Endodermal cell (in vitro differentiated cells): ENCODE measurements at places on chromosomes 4 and X.

- no peak overlapping the region for H3K27ac ChIP-seq
- peak; percentile 87 for DNase-seq
- H3K27me3 ChIP-seq = no peaks in the 10 kb centered on the region
- no peak overlapping the region for H3K4me3 ChIP-seq
- no peaks in the 10 kb centered on the region for H3K4me1 ChIP-seq
- no peaks in the 10 kb centered on the region for H3K36me3 ChIP-seq
Measured at GRCh38 chr4:24988776-24989175, 42.0 kb downstream of the LGI2 start.

- no peaks in the 10 kb centered on the region for H3K36me3 ChIP-seq
- H3K4me1 ChIP-seq = no peaks in the 10 kb centered on the region
- no peak for DNase-seq
- H3K4me3 ChIP-seq = peak overlapping the region; percentile 93
- peaks cover 45% of the 10 kb centered on the region for H3K27me3 ChIP-seq
- peak overlapping the region; percentile 52 for H3K27ac ChIP-seq
Measured at GRCh38 chr4:102501447-102501696, 213 bp downstream of the NFKB1 start.

DNA sequence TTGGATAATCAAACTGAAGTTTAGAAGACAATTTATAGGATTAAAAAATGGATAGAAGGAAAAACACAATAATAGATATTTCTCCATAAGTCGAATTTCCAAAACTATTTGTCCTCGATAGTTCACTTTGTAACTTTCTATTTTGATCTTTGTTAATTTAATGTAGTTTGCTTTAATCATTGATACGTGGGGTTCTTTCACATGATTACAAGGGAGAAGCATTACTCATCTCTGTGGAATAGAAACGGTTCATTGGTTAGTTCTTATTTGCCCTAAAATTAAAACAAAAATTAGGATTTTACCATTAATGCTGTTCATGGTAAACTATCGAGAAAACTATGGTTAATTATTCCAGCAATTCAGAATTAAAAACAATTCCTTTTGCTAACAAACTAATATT is 2.1 kb downstream of the TET2 start:
- no peaks in the 10 kb centered on the region for H3K36me3 ChIP-seq
- DNase-seq = no peak
- peaks cover 58% of the 10 kb centered on the region for H3K27me3 ChIP-seq
- H3K4me1 ChIP-seq = no peaks in the 10 kb centered on the region

GRCh38 chr4:121344098-121344497 is 36.7 kb downstream of the QRFPR start:
- no peak overlapping the region for H3K4me3 ChIP-seq
- H3K27ac ChIP-seq = no peak overlapping the region
- H3K36me3 ChIP-seq = no peaks in the 10 kb centered on the region
- DNase-seq = no peak
- no peaks in the 10 kb centered on the region for H3K27me3 ChIP-seq

DNA sequence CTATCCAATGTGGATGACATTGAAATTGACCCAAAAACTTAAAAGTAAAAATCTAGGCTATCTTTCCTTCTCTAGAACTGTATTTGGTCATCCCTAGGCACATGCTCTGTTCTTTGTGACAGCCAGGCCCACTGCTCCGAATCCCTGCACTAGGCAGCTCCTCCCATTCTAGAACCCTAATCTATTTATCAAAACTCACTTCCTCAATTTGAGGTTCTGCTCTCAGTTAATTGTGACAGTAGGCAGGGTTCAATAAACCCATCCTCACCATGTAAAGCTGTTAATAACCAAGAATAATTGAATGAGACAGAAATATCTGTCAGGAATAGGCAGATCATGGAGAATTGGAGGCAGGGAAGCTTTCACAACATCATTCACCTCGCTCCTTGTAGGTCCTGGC is 51.9 kb upstream of the IRF2 start:
- H3K27ac ChIP-seq = no peak overlapping the region
- no peaks in the 10 kb centered on the region for H3K27me3 ChIP-seq
- no peak overlapping the region for H3K4me3 ChIP-seq
- no peak for DNase-seq
- no peaks in the 10 kb centered on the region for H3K36me3 ChIP-seq

GRCh38 chr4:100130491-100130890 is 59.8 kb downstream of the DDIT4L start:
- no peak overlapping the region for H3K27ac ChIP-seq
- DNase-seq = no peak
- H3K27me3 ChIP-seq = no peaks in the 10 kb centered on the region

GRCh38 chr4:46874811-46875210 is 34.2 kb downstream of the COX7B2 start:
- no peak overlapping the region for H3K27ac ChIP-seq
- no peaks in the 10 kb centered on the region for H3K36me3 ChIP-seq
- no peaks in the 10 kb centered on the region for H3K27me3 ChIP-seq

DNA sequence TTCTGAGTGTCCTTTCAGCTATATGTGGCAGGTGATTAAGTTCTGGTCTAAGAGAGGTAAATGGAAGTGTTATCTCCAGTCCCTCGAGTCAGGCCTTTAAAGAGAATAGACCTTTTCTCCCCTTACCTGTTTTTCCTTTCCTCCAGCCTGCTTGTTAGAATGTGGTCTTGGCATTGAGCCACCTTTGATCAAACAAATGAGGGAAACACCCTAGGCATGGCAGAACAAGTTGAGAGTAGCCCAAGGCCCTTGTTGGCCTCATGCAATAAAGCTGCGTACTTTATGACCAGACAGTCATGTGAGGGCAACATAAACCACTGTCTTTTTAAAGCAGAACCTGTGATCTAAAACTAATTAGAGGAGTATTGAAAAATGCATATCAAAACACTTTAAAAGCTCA is 13.2 kb upstream of the IL13RA2 start:
- no peak overlapping the region for H3K4me3 ChIP-seq
- H3K4me1 ChIP-seq = no peaks in the 10 kb centered on the region
- H3K36me3 ChIP-seq = no peaks in the 10 kb centered on the region
- H3K27ac ChIP-seq = no peak overlapping the region
- DNase-seq = no peak

DNA sequence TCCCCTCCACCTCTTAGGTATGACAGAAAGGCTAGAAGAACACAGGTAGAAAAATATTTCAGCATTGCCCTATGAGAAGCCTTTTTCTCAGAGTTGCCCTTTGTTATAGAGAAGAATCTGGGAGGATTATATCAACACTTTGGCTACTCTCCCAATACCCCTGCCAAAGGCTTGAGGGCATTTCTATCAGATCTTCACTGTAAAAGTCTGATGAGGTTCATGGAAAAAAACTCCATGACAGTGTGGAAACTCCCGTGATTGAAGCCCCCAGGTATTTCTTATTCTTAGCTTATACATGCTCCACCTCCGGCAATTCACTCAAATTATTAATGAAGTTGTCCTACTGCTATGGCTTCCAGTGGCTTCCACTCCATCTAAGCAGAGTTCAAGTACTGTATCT is 753.6 kb downstream of the CENPC start:
- no peak overlapping the region for H3K27ac ChIP-seq
- no peaks in the 10 kb centered on the region for H3K36me3 ChIP-seq
- no peak overlapping the region for H3K4me3 ChIP-seq
- DNase-seq = no peak
- H3K27me3 ChIP-seq = no peaks in the 10 kb centered on the region
- H3K4me1 ChIP-seq = no peaks in the 10 kb centered on the region

DNA sequence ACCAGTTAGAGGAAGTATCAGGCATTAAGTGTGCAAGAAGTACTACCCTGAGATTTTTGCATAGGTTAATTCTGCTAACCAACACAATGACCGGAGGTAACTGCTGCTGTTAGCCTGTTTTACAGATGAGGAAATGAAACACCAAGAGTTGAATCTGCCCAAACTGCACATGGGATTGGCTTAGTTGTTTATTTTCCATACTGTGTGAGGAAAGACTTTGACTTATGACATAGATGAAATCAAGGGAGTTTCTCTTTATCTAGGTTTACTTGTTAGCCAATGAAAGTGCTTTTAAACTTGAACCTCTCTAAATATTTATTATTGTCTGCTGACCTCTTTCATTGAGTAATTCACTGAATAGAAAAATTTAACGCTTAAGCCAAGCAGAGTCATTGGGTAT is 10.3 kb downstream of the GUCY1B1 start:
- H3K4me3 ChIP-seq = no peak overlapping the region
- DNase-seq = no peak
- peaks cover 7% of the 10 kb centered on the region for H3K27me3 ChIP-seq
- H3K36me3 ChIP-seq = no peaks in the 10 kb centered on the region

- peaks cover 16% of the 10 kb centered on the region for H3K4me1 ChIP-seq
- H3K27ac ChIP-seq = no peak overlapping the region
- no peak overlapping the region for H3K4me3 ChIP-seq
- no peak for DNase-seq
- H3K36me3 ChIP-seq = no peaks in the 10 kb centered on the region
Measured at GRCh38 chr4:10237131-10237530, 120.5 kb upstream of the WDR1 start.

GRCh38 chr4:83618431-83618830 is 82.5 kb downstream of the GPAT3 start:
- no peak overlapping the region for H3K27ac ChIP-seq
- DNase-seq = no peak
- no peaks in the 10 kb centered on the region for H3K27me3 ChIP-seq
- no peak overlapping the region for H3K4me3 ChIP-seq
- H3K36me3 ChIP-seq = no peaks in the 10 kb centered on the region

GRCh38 chr4:115165503-115165902 is 52.1 kb upstream of the NDST4 start:
- H3K27ac ChIP-seq = no peak overlapping the region
- no peak for DNase-seq
- H3K4me1 ChIP-seq = no peaks in the 10 kb centered on the region
- no peaks in the 10 kb centered on the region for H3K36me3 ChIP-seq

DNA sequence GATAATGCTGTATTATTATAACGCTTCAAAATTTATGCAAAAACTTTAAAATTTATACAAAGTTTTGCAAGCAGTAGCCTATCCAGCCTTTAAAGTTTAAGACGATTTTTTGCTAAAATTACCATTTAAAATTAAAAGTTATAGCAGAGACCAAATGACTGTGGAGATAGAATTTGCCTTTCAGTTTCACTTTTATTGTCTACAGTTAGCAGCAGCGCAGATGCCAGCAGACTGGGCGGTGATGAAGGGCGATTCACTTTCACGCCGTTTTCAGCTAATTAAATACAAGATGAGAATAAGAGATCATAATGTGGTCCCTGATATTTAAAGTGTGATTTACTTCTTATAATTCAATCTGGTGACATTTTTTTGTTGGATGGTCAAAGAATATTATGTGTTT is 1381.5 kb upstream of the ADGRL3 start:
- no peaks in the 10 kb centered on the region for H3K36me3 ChIP-seq
- H3K27ac ChIP-seq = no peak overlapping the region

DNA sequence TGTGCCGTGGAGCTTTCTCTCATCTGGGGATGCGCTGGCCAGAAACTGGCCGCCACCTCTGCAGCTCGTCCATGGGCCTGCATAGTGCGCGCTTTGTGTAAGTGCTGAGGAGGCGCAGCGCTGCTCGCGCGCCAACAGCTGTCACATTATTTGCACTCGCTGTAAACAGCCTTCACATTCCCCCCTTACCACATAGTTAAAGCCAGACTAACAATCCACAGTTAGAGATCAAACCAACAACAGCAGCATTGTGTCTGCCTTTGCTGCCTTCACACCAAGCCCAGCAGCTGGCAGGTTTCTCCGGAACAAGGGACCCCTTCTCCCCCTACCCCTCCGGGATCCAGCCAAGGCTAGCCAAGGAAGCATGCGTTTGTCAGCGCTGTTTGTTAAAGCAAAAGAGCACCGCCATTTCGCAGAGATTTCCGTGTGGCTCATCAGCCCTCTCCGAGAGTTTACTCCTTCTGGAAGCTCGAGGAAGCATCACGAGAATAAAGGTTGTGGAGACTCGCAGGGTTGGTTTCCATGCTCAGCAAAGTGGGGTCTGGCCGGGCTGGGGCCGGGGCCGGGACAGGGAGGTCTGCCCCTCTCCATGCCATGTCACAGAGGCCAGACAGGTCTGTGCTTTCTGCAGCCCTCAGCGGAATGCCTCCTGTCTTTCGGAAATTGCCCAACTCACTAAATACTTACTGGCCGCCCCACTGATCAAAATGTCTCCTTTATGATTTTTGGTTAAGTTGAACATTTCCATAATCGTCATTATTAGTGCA is 11.0 kb downstream of the BCOR start:
- no peak overlapping the region for H3K4me3 ChIP-seq
- H3K27me3 ChIP-seq = no peaks in the 10 kb centered on the region
- no peaks in the 10 kb centered on the region for H3K36me3 ChIP-seq

DNA sequence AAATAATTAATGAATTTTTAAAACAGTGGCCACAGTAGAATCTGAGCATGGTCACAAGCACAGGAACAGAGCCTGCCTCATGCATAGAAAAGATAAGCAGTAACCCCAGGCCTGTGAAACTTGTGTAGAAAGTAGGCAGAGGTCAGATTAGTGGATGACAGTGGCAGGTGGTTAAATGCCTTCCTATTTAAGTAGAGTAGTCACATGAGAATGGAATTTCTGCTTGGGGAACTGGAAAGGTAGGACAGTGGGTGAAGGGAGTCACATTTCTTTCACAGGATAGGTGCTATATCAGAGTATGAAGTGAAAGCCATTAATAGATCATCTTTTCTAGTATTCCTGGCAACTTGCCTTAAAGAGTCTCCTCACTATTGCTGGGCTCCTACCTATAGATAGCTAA is 34.9 kb upstream of the ASB12 start:
- H3K4me3 ChIP-seq = no peak overlapping the region
- H3K4me1 ChIP-seq = no peaks in the 10 kb centered on the region
- no peak overlapping the region for H3K27ac ChIP-seq
- H3K36me3 ChIP-seq = no peaks in the 10 kb centered on the region
- no peaks in the 10 kb centered on the region for H3K27me3 ChIP-seq

GRCh38 chr4:112451831-112452230 is 64.1 kb downstream of the NEUROG2 start:
- H3K4me3 ChIP-seq = no peak overlapping the region
- H3K4me1 ChIP-seq = peaks cover 2% of the 10 kb centered on the region
- H3K27me3 ChIP-seq = no peaks in the 10 kb centered on the region
- no peak for DNase-seq
- no peak overlapping the region for H3K27ac ChIP-seq

DNA sequence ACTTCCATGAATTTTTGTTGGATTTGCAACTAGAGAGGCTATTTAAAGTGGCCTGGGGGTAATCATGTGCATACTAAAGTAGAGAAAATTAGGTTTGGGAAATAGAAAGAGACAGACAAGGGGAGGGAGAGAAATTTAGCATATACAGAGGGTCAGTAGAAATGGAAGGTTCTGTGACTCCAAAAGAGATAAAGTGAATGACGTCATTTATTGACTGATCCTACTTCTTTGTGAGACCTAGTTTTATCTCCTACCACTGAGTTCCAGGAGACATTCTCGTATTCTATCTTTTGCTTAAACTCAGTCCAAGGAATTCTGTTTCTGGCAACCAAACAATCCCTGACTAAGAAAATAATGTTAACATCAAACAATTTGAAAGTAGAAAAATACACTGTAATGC is 42.4 kb upstream of the FREM3 start:
- no peaks in the 10 kb centered on the region for H3K27me3 ChIP-seq
- H3K36me3 ChIP-seq = no peaks in the 10 kb centered on the region
- no peak overlapping the region for H3K4me3 ChIP-seq
- H3K27ac ChIP-seq = no peak overlapping the region
